ENCODE measurements at places on chromosomes 1 and 21.

DNA sequence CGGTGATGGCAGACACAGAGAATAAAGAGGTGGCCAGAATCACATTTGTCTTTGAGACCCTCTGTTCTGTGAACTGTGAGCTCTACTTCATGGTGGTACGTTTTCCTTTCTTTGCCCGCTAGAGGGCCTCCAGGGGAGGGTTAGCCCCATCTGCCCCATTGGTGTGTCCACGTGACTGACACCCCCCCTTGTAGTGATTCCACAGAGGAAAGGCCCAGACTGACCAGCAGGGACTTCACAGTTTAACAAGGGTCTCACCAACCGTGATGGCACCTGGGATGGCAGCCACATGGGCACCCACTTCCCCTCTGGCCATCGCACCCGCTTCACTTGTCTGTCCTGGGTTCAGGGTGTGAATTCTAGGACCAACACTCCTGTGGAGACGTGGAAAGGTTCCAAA lies 22.3 kb upstream of the SARS1 start:
- DNase-seq = no peak

DNA sequence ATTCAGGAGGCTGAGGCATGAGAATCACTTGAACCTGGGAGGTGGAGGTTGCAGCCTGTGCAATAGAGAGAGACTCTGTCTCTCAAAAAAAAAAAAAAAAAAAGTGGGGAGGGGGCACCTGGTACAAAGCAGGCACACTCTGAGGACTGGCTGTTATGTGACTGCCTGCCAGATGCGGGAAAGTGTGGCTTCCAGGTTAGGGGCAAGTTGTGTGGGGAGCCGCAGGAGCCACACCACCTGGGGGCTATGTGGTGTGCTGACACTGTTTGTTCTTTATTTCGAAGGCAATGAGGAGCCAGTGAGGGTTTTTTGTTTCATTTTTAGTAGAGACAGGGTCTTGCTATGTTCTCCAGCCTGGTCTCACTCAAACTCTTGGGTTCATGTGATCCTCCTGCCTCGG lies 5.7 kb downstream of the THEMIS2 start:
- DNase-seq = no peak

DNA sequence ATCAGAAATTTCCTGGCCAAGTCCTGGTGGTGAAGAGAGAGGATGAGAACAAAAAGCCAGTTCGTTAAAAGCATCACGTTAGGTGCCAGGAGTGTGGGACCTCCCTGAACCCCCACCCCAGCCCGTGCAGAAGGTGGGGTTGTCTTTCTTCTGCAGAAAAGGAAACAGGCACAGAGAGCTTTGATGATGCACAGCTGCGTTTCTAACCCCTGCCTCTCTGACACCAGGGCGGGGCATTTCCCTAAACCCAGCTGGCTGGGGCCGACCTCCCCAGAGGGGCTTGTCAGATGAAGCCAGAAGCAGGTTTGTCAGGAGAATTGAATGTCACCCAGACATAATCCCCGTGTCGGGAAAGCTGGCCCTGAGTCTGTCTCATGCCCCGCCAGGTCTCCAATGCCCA lies 189.3 kb upstream of the EDN2 start:
- DNase-seq = no peak

DNA sequence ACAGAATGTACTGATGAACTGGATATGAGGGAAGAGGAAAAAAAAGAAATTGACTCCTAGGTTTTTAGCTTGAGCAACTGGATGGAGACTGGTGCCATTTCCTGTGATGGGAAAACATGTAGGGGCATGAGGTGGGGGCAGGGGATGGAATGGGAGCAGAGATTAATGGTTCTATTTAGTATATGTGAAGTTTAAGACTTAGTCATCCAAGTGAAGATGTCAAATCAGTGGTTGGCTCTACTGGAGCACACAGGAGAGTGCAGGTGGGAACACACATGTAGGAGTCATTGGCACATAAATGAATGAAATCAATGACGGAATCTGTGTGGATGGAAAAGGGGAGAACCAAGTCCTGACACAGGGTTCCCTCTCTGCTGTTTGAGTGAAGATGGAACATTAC lies 224.4 kb upstream of the COA6 start:
- DNase-seq = no peak

- DNase-seq = no peak
These were observed 30.7 kb upstream of the NLRP3 start for GRCh38 chr1:247385283-247385682.

GRCh38 chr1:111656086-111657017 lies 36.8 kb downstream of the RAP1A start:
- DNase-seq = no peak

- no peak for DNase-seq
These were observed 94.2 kb downstream of the ARHGEF10L start for GRCh38 chr1:17633654-17634053.

GRCh38 chr1:236258114-236258622 lies 23.6 kb downstream of the ERO1B start:
- no peak for DNase-seq

DNA sequence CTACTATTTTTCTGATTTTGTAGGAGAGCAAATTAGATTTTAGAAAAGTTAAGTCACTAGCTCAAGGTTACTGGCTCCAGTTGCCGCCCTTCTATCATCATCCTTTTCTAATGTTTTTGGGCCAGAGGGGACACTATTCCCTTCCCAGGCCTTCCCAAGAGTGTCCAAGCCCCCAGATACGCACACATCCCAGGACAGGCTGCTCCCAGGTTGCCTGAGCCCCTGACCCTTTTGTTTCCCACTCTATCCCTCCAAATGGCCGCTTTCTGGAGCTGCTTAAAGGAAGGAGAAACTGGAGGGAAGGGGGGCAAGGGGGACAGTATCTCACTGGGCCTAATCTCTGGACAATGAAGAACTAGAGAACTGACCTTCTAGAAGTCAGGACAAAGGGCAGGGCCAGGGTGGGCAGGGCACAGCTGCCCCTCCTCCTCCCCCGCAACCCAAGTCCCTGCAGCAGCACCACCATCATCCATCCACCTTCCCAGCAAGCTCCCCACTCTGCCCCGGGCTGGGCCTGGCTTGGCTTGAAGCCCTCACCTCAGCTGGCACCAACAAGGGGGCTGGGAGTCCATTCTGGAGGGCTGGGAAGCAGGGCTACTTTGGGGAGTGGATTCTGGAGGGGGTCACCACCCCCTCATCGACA lies 1.1 kb upstream of the MAP7D1 start:
- no peak for DNase-seq

DNA sequence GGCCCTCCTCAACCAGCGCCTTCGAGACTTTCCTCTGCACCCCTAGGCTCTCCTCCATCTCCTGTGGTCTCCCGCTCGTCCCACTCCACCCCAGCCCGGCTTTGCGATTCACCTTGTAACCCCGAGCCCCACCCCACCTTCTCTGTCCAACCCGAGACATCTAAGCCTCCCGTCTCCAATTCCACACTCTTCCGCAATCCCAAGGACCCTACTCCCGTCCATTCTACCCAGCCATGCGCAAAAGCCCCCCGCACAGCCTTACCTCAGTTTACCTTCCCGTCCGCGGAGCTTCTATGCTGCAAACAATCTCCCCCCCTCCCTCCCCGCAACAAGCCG lies 174 bp downstream of the SH3BP5L start:
- DNase-seq = no peak

DNA sequence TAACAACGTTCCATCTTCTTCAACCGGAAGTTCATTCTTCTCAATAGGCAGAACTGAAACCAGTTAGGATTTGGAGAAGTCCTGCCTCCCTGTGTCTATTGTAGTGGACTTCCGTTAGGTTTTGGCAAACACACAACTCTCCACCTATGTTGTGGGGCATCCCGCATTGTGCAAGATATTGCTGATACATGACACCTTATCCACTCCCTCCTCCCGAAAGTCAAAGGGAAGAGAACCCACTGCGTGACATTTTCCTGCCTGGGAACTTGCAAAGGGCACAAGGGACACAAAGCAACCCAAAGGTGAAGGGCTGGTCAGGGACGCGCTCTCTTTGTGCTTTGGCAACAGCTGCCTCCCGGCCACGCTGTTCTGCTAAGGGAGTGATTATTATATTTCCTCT lies 164.8 kb downstream of the TPR start:
- no peak for DNase-seq

GRCh38 chr1:58290685-58291372 lies 255.7 kb downstream of the OMA1 start:
- no peak for DNase-seq

GRCh38 chr1:220498188-220498587 lies 29.7 kb upstream of the MARK1 start:
- no peak for DNase-seq

- no peak for DNase-seq
These were observed 55.2 kb downstream of the ATP1B1 start for GRCh38 chr1:169161496-169162194.

DNA sequence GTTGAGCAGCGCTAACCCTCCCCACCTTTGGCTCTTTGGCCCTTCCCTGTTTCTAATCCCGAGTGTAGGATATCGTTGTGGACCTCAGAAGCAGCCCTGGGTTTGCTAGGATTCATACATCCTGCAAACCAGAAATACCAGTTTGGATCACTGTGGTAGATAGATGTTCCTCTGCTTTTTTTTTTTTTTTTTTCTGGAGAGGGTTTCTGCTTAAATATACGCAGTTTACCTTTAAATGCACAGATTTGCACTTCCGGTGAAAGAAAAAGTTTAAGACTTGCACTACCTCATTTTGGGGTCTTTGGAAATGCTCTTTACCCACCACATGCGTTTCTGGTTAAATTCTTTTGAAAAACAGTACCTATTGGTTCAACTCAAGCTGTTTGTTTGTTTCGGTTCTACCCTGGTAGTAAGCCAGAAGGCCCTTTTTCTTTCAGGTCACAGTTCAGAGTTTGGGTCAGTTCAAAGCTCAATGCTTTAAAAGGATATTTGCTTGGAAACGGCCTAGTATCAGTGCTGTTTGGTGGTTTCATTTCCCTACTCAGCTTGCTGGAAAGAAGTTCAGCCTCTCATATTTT lies 908 bp downstream of the DDI2 start:
- DNase-seq = no peak

GRCh38 chr1:160206421-160207117 lies 1.4 kb downstream of the PEA15 start:
- no peak for DNase-seq

- DNase-seq = no peak
These were observed 14.1 kb downstream of the TTC39A start for GRCh38 chr1:51316113-51316845.

DNA sequence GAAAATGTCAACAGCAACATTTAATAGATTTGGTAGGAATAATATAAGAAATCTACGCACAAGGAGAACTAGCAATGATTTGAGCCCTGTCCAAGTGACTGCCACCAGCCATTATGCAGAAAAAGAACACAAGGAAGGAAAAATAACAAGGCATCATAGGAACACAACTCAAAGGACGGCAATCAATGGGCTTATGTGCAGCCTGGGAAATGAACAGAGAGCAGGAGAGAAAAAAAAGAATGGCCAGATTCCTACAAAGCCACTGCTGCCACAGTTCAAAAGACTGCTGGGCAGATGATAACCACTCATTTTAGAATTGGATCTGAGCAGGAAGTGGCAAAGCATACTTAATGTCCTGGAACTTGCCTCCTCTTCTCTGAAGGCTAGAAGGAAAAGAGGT lies 274.3 kb upstream of the CAMK1G start:
- no peak for DNase-seq

- no peak for DNase-seq
These were observed 846.9 kb upstream of the ADAMTS5 start for GRCh38 chr21:27813750-27814149.

DNA sequence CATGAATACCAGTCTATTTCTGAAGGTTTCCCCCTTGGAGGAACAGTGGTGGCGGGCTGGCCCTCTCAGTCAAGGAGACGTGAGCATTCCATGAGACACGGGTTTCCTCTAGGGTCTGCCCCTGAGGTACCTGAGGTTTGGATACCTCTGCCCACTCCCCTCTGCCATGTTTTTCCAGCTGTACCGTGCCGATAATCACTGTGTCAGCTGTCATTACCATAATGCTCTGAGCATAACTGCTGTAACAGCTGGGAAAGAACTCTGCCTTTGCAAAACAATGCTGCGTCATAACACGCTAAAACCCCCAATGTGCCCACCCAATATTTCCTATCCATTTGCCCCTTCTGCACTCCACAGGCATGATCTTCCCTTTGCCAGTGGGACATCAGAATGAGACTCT lies 425.1 kb downstream of the KIF26B start:
- no peak for DNase-seq

GRCh38 chr1:220031287-220031686 lies 15.0 kb downstream of the EPRS1 start:
- no peak for DNase-seq

GRCh38 chr21:45972716-45973474 lies 8.7 kb upstream of the COL6A1 start:
- no peak for DNase-seq

DNA sequence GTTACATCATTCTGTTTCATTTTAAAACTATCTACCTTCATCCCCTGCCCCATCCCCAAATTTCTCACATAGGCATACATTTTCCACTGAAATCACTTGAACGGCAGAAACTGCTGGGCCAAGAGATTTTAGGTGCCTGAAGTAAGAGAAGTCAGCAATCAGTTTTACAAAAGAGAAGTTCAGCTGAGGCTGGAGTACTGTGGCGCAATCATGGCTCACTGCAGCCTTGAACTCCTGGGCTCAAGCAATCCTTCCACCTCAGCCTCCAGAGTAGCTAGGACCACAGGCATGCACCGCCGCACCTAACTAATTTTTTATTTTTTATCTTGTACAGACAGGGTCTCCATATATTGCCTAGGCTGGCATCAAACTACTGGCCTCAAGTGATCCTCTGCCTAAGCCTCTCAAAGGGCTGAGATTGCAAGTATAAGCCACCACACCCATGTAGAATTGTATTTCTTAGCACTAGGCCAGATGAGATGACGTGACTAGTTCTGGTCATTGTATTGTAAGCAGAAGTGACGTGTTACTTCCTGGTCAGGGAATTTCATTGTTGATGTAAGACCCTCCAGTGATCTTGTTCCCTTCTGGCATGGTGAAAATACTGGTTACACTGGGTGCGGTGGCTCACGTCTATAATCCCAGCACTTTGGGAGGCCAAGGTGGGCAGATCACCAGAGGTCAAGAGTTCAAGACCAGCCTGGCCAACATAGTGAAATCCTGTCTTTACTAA lies 7.1 kb downstream of the BECN2 start:
- DNase-seq = no peak

DNA sequence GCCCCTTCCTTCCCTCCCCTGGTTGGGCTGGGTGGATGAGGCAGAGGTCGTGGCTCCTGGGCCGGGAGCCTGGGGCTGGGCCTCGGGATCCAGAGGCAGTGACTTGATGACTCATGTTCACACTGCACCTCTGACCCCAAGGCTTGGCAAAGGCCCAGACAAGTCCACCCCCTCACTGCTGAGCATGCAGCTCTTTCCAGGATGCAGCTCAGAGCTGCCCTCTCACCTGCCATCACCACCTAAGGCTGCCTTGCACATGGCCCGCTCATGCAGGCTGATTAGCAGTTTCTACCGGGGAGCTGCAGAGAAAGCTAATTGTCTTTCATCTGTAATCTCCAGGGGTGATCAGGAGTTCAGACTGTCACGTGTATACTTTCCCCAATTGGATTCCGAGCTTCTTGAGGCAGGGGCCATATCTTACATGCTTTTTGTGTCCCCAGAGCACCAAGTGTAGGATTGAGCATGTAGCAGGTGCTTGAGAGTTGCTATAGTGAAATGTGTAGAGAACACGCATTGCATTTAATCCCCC lies 62.1 kb downstream of the LRRN2 start:
- no peak for DNase-seq
